LoVo (cell line): ENCODE measurements at places on chromosomes 11 and 22.

DNA sequence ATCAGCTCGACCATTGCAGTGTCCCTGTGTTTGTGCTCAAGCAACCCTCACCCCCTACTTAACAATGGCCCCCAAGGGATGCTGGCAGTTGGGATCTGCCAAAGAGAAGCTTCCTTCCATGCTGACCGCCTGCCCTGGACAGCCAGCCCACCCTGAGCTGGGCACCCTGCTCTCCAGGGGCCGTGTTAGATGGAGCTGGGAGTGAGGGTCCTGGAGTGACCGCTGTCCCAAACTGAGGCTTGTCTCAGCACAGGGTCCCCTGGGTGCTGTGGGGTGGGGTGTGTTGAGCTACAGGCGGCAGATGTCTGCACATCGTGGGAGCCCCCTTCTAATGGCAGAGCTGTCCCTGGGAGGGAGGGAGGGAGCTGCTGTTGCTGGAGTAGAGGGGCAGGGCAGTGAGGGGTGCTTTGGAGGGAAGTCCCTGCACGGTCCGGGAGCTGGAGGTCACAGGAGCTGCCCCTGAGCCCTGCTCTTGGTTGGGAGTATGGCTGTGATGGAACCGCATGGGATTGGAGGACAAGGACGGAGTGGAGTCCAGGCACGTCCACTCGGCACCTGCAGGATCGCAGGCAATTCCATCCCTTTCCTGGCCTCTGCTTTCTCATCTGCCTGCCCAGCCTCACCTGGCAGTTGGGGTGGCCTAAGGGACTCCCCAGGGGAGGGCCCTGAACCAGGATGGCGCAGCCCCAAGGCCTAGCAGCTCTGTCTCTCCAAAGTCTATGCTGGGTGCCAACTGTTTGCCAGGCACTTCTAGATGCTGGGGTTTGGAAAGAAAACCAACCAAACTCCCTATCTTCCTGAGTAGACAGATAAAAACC lies 126.3 kb downstream of the ARHGAP8 start:
- DNase-seq = no peak

GRCh38 chr22:37904572-37905533 lies 1.2 kb upstream of the MICALL1 start:
- DNase-seq = peak; percentile 84

DNA sequence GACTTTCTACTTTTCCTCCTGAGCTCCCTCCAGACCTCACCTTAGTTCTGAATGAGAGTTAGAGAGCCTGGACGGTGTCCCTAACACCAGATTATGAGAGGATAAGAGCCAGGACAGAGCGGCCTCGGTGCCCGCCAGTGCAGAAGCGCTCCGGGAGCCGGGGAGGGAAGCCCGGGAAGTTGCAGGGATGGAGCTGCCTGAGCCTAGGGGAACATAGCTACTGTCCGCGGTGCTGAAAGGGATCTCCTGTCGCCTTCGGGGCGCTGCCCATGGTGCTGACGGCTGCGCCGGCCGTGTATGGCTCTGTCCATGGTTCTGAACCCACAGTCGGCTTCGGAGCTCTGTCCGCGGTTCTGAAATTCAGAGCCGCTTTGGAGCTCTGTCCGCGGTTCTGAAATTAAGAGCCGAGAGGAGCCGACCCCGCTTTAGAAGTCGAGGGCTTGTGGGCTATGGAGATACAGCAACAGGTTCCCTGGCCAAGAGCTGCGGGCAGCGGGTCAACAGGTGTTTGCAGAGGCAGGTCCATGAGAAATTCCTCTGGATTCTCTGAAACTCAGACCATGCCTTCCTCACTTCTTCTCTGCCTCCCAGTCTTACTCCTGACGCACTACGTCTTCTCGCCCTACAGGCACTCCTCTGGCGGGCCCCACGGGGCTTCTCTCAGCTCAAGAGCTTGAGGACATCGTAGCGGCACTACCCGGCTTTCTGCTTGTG lies 814 bp downstream of the NPAS4 start:
- peak; percentile 90 for DNase-seq

- peak; percentile 76 for DNase-seq
These were observed at the start of gene PGAP2 for GRCh38 chr11:3807909-3808860. TSS of gene PGAP2 (plus strand) at chr11:3808560. CDS start at chr11:3811260, 2,700 bp downstream.

DNA sequence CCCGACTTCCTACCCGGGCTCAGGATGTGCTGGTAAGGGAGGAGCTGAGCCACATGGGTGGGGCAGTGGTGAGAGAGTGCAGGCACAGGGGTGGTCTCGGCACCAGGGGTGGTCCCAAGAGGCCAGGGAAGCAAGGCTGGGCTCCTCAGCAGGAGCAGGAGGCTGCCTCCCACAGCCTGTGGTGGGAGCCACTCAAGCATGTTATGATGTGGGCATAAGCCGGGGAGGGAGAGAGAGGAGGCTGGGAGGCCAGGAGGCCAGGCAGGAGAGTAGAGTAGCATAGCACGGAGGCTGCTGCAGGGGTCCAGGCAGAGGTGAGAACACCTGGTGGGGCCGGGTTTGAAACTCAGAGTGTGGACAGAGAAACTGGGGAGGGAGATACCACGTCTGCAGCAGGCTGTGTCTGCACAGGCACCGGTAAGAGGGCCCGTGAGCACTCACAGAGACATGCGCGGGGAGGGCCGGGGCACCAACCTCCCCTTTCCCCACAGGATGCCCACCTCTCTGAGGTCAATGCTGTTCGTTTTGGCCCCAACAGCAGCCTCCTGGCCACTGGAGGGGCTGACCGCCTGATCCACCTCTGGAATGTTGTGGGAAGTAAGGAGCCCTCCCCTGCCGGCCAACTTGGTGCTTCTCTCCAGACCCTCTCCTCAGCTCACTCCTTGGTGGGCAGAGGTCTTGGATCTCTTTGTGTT lies 10.7 kb downstream of the ATG16L2 start:
- no peak for DNase-seq

- DNase-seq = no peak
These were observed 184.2 kb upstream of the LUZP2 start for GRCh38 chr11:24312464-24313238.

GRCh38 chr22:29346659-29347058 lies 31.2 kb upstream of the RASL10A start:
- no peak for DNase-seq

- DNase-seq = no peak
These were observed 50.6 kb downstream of the C11orf96 start for GRCh38 chr11:43992834-43993637.

DNA sequence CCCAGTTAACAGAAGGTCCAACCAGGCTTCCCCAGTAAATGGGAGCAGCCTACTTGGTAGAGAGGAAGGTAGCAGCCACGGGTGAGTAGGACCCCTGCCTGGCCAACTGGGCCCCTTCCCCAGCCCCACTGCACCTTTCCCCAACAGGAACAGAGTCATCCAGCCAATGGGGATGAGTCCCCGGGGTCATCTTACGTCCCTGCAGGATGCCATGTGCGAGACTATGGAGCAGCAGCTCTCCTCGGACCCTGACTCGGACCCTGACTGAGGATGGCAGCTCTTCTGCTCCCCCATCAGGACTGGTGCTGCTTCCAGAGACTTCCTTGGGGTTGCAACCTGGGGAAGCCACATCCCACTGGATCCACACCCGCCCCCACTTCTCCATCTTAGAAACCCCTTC lies 6.6 kb downstream of the RIC8A start:
- no peak for DNase-seq

GRCh38 chr11:108960501-108960900 lies 295.6 kb downstream of the DDX10 start:
- no peak for DNase-seq

DNA sequence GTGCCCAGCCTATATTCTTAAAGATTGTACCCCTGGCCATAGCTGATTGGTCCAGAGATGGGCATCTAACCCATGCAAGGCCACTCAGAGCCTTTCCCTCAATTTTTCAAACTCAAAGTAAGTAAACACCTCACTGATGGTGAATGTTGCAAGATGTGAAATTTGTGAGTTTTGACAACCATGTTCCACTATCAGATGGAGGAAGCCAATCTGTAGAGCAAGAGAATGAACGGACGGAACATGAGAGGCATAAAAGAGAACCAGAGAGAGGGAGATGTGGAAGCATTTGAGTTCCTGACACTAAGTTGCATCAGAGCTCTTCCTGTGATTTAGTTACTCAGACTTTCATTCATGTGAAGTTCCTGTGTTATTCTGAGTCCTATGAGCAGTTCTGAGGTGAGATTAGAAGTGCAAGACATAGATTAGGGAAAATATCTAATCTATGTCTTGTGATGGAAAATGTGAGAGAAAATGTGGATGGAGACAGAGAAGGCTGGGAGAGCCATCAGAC lies 73.3 kb downstream of the PRSS23 start:
- no peak for DNase-seq

DNA sequence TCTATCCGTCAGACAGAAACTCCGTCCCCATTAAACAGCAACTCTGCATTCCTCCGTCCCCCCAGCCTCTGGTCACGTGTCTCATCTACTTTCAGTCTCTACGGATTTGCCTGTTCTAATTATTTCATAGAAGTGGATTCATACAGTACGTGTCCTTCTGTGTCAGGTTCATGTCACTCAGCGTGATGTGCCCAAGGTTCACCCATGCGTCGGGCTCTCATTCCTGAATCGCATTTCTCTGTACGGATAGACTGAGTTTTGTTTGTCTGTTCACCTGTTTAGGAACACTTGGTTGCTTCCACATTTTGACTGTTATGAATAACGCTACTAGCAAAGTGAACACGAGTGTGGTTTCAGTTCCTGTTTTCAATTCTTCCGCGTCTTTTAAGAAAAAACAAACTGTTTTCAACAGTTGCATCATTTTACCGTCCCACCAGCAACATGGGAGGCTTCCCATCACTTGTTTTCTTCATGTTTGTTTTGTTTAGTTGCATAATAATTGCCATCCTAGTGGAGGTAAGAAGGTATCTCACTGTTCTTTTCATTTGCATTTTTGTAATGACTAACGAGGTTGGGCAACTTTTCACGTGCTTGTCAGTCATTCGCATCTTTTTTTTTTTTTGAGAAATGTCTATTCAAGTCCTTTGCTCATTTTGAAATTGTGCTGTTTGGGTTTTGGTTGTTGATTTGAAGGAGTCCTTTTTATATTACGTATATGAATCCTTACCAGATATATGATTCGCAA lies 8.9 kb upstream of the NLRP6 start:
- peak; percentile 30 for DNase-seq

DNA sequence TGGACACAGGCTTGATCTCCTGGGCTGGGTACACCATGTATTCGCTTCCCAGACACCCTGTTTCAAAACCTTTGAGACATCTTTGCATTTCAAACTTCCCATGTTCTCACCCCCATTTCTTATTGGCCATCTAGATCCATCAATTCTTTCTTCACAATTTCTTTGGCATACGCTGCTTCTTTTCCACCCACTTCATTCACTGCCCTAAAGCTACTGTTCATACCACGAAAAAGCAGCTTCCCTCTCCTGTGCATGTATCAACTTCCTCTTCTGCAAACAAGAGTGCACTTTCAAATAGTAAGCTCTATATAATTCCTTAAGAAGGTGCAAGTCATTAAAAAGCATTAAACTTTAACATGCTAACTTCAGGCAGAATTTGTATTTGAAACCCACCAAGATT lies 21.4 kb downstream of the UVRAG start:
- DNase-seq = no peak

GRCh38 chr22:48153726-48154125 lies 1391.3 kb downstream of the TBC1D22A start:
- no peak for DNase-seq

- DNase-seq = peak; percentile 88
These were observed at the start of gene SLC29A2 for GRCh38 chr11:66371627-66372415. TSS of gene SLC29A2 (minus strand) at chr11:66371760. CDS start at chr11:66371591, 169 bp downstream.

GRCh38 chr11:8624698-8625097 lies 30.7 kb upstream of the STK33 start:
- DNase-seq = no peak

- no peak for DNase-seq
These were observed 237.8 kb downstream of the TTC28 start for GRCh38 chr22:28441720-28442263.

DNA sequence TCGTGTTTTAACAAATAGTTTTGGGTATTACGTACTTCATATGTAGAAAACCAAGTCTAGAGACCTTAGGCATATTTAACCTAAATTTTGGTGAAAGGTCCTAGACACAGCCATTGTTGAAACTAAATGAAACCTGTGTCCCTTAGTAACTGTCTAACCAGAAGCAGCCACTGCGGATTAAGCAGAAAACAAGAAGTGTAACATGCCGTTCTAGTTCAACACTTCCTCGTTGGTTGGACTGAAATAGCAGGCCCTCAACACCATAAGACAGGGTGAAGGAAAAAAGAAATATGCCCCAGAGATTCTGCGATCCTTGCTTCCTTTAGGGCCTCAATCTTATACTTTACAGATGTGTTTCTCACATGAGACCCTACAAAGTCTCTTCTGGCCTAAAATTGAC lies 2.0 kb downstream of the NAA40 start:
- no peak for DNase-seq

DNA sequence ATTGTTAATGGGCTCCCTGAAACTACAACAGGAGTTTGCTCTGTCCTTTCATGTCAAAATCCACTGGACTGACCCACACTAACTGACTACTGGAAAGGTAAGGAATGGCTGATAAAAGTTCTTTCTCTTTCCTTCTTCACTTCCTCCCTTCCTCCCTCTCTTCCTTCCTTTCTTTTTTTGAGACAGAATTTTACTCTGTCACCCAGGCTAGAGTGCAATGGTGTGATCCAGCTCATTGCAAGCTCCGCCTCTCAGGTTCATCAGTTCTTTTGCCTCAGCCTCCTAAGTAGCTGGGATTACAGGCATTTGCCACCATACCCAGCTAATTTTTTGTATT lies 85.2 kb downstream of the IGLL1 start:
- no peak for DNase-seq

DNA sequence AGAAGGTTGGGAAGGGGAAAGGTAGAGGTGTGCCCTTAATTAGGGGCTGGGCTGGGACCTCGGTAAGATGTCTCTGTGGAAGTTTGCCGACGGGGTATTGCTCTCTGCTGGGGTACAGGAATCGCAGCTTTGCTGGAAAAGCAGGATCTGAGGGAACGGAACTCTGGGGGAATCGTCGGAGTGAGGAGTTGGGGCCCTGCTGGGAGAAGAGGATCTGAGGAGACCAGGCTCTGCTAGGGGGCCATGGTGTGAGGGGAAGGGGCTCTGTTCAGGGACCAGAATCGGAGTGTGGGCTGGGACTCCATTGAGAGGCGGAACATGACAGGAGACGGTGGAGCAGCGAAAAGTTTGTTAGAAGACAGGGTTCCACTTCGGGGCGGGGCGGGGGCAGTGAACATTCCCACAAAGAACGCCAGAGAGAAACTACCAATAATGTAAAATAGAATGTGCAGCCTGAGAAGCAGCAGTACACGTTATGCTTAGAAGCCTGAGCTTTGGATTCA lies 456 bp downstream of the AAMDC start:
- peak; percentile 10 for DNase-seq

GRCh38 chr11:122723576-122723975 lies 68.1 kb downstream of the UBASH3B start:
- no peak for DNase-seq

DNA sequence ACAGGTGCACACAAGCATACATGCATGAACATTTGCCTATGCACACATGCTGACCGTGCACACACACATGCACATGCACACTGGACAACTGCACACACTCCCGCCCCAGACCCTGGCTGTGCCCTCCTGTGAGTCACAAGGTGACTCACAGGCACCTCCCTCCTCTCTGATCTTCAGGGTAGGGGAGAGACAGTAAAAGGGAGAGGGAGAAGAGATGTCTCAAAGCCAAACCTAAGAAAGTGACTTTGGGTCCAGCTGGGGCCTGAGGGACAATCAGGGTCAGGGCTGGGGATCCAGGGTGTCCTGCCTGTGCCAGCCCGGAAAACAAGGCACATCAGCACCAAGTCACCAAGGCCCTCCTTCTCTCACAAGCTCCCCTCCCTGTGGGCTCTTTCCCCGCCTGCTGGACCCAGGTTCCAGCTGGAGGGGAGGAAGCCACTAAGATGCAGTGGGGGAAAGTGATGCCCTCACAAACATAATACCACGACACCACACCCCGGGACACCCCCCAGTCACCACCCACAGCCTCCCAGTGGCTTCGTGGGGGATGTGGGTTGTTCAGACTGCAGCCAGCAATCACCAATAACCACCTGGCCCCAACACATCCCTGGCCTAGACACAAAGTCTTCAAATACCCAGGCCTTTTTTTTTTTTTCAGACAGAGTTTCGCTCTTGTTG lies 39.3 kb downstream of the PDGFB start:
- peak; percentile 74 for DNase-seq
